Natural killer cell (primary cell): ENCODE measurements at places on chromosomes 7 and 10.

GRCh38 chr7:114981323-114981722 lies 59.4 kb downstream of the MDFIC start:
- DNase-seq, result no peak

DNA sequence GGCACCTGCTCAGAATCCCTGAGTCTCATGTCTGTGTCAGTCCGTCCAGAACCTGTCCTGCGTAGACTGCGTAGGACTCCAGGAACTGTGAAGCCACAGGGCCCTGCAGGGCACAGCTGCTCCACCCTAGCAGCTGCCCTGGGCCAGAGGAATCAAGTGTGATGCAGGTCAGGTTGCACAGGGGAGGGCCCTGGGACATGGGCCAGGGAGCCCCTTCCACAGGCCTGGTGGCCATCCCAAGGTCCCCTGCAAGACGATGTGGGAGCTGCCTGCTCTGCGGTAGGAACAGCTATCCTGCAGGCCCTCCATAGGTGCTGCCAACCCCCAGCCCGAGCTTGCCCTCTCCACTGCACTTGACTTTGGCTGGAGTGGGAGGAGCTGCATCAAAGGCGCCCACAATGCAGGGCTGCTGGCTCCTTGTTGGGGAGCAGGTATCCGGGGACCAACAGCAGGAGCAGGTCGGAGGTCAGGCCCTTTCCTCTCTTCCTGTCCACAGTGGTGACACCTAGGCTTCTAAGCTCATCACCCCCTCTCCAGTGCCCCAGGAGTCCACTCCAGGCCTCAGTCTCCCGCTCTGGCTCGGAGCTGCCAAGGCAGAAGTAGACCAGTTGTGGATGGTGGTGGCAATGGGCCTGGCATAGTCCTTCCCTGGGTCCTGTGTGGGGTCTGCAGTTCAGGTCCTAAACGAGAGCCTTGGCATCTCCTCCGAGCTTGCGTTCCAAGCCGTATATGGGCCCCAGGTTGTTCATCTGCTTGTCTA lies 149.1 kb downstream of the MAPK8 start:
- DNase-seq, result peak; percentile 4

DNA sequence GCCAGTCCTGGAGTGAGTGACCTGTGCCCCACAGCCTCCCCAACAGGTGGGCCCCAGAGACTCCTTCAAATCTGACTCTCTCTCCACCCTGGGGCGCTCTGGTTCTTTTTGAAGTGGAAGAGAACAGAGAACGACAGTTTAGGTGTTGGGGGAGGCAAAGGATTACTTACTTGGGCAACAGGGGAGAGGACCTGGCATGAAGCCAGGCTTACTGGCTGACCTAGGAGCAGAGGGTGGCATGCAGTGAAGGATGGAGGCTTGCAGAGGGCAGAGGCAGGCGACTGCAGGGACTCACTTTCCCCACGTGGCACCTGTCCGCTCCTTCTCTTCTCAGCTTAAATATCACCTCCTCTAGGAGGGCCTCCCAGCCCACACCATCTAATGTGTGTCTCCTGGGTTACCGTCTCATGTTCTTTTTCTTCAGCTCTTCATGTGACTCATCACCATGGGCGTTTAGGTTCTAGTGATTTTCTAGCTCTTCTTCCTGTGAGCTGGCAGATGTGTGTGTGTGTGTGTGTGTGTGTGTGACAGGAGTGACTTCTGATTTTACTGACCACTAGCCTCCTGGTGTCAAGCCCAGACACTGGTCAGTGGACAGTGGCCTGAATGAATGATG lies 15.5 kb downstream of the LZTS2 start:
- no peak for DNase-seq

DNA sequence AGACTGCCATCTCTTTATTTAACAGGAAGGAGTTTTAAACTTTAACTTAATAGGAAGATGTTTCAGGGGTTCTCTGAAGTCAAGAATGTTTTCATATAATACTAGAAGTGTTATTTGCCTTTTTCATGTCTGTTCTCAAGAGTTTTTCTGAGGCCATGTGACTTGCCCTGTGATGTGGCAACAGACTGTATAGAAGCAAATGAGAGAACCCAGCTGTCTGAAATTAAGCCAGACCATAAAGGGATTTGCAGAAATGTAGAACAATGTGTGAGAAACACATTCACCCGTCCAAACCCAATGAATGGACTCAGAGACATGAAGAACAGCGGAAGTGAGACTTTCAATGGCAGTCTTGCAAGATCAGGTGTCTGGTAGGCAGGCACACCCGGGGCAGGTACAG lies 23.8 kb downstream of the MAPK8 start:
- peak; percentile 38 for DNase-seq

DNA sequence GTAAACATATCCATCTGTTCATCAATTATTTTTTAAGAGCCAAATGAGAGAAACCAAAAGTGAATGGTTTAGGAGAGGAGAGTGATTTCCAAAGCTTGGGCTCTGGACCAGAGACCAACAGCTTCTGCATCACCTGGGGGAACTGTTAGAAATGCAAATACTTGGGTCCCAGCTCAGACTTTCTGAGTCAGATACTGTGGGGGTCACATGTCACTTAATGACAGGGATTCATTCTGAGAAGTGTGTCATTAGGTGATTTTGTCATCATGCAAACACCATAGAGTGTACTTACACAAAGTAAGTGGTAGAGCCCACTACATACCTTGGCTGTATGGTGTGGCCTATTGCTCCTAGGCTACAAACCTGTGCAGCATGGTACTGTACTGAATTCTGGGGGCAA lies 128.5 kb upstream of the PRR15 start:
- no peak for DNase-seq

GRCh38 chr10:30557884-30558283 lies 71.7 kb downstream of the LYZL2 start:
- DNase-seq, result no peak

GRCh38 chr7:13713092-13713491 lies 276.4 kb downstream of the ETV1 start:
- no peak for DNase-seq

- DNase-seq, result no peak
Measured at GRCh38 chr10:23522345-23522744, 83.5 kb downstream of the OTUD1 start.

- no peak for DNase-seq
Measured at GRCh38 chr7:143318661-143319060, 2.8 kb downstream of the CLCN1 start.
